ENCODE measurements at places on chromosomes 7 and 10.

GRCh38 chr10:386771-387592 is 251.7 kb downstream of the ZMYND11 start:
- DNase-seq: no peak

- DNase-seq: no peak
Measured at GRCh38 chr10:119462773-119463172, 79.7 kb downstream of the RGS10 start.

DNA sequence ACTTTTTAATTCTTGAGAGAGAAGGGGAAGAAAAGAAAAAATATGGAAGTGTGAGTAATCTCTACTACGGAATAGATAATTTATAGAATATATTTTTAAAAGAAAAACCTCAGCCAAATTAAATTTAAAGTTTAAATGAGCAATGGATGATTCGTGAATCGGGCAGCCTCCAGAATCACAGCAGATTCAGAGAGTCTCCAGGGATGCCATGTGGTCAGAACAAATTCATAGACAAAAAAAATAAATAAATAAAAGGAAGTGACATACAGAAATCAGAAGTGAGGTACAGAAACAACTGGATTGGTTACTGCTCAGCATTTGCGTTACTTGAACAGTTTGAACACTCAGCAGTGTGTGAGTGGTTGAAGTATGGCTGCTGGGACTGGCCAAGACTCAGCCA is 53.0 kb downstream of the PHYHIPL start:
- DNase-seq: no peak

- no peak for DNase-seq
Measured at GRCh38 chr7:132063800-132064199, 507.4 kb upstream of the PODXL start.

- peak; percentile 49 for DNase-seq
Measured at GRCh38 chr7:90320801-90321494, at the start of gene FAM237B. Gene FAM237B, minus strand, starts transcription at chr7:90321304. Its CDS starts 1,556 bp downstream, at chr7:90319748.

- DNase-seq: peak; percentile 78
Measured at GRCh38 chr7:150404805-150405583, 25.9 kb downstream of the ZNF775 start.

DNA sequence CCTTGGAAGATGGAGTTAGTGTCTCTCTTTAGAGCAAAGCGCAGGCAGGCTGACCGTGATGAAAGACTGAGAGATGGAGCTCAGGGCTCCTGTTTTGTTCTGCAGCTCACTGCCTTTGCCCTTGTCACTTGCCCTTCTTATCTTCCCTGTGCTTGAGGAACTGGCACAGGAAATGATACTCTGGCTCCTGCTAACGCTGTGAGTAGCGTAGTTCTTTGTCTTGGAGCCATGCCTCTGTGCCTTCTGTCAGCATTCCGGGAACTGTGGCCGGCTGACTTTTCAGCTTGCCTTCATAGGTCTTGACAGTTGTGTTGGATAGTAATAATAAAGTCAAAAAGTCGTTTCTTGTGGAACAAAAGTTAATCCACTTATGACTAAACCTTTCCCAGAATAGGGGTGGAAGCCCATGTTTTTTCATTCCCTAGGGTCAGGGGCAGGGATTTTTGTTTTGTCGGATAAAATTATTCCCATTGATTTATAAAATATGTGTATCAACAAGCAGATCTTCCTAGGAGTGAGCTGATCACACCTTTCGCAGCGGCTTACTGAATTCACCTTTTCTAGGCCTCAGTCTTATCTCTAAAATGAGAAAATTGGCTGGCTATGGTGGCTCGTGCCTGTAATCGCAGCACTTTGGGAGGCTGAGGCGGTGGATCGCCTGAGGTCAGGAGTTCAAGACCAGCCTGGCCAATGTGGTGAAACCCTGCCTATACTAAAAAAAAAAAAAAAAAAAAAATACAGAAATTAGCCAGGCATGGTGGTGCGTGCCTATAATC is 16.6 kb upstream of the TMEM236 start:
- DNase-seq: no peak

- DNase-seq: no peak
Measured at GRCh38 chr7:155962191-155962967, 150.1 kb upstream of the SHH start.

DNA sequence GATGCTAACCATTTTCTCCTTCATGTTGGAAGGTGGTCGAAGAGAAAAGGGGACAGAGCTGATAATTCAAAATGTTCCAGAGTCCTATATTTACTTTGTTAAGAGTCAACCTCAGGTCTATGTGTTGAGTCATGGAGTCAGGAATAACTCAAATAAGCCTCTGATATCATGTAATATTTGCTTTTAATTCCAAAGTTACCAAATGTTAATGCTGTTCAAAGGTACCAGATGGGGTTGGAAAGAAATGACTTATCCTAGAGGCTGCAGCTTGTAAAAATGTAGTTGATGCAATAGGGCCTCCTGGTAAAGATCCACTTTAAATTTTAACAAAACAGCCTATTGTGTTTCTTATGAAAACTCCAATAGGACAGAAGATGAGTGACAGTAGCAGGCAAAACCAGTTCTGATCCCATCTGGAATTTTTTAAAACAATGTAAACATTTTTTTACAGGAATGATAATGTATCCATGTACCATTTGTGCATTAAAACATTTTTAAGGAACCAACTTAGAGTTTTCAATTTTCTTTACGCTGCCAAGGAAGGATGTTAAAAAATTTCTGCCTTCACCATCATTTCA is 218.2 kb downstream of the ANK3 start:
- no peak for DNase-seq
